ENCODE measurements at places on chromosomes 12 and 14.

DNA sequence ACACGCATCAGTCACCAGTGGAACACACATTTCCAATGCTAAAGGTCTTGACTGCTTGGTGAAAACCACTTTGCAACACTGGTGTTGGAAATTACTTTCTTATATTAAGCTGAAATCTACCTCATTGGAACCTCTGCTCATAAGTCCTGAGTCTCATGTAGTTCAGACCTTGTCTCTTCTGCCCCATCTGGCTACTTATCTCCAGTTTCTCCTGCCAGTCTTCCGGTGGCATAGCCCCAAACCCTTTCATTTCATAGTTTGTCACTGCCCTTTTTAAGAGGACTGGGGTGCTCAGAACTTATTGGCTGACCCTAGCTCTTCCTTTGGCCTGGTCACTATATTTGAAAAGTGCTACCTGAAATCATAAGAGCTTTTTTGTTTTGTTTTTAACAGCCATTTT, 43.7 kb downstream of the HELB start:
- DNase-seq = no peak

GRCh38 chr14:35248476-35248788, 43.8 kb upstream of the PSMA6 start:
- DNase-seq = no peak

DNA sequence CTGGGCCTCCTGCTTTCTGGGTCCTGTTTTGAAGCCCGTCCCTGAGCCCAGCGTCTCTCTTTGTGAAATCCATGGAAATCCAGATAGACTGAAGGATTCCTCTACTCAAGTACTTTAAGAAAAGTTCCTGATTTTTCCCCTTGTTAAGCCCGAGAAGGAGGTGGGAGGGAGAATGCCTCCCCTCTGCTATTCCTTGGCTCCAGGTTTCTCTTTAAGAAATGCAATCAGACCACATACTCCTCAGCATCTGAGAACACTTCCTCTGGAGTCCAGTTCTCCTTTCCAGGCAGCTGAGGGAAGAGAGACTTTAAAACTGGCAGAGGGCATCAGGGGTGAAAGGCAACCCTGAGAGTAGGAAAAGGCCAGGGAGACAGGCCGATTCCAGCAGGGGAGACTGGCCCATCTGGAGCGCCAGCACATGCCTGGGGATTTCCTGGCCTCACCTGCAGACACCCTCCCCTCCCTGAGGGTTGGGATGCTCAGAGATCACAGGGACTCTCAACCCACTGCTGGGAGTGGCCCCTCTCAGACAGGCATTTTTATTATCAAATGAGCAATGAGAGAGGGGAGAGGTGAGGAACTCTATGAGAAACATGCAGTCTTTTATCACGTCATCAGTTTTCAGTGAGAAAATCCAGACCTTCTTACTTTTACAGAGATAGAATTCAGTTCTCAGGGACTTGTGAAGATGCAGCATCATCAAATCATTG, 2.0 kb upstream of the EMP1 start:
- DNase-seq = no peak

GRCh38 chr14:42214981-42215491, 608.4 kb downstream of the LRFN5 start:
- no peak for DNase-seq
